AG08395 (cell line): ENCODE measurements at places on chromosomes 4 and X.
A peak's percentile ranks its signal among the peaks of the same experiment; 100 is the strongest.

DNA sequence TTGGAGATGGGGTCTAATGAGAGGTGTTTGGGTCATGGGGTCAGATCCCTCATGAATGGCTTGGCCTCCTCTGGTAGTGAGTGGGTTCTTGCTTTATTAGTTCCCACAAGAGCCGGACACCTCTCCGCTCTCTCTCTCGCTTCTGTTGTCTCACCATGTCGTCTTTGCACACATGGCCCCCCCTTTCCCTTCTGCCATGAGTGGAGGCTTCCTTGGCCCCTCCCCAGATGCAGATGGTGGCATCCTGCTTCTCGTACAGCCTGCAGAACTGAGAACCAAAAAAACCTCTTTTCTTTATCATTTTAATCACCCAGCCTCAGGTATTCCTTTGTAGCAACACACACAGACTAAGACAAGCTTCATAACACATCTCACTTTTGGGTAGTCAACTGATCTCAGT, 49.6 kb upstream of the SPRY1 start:
- no peak for DNase-seq

DNA sequence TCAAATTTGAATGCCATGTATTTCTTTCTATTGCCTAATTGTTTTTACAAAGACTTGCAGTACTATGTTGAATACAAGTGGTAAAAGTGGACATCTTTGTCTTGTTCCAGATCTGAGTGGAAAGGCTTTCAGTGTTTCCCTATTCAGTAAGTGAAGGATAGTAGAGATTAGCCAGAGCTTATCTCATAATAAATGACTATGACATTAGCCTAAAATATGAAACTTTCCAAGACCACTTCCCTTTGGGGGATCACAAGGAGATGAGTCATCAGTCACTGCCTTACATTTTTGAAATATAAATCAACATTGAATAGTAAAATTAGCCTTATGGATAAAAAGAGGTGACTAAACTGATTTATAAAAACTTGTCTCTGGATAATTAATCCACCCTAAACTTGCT, 554.1 kb upstream of the MAGEB2 start:
- DNase-seq = no peak

DNA sequence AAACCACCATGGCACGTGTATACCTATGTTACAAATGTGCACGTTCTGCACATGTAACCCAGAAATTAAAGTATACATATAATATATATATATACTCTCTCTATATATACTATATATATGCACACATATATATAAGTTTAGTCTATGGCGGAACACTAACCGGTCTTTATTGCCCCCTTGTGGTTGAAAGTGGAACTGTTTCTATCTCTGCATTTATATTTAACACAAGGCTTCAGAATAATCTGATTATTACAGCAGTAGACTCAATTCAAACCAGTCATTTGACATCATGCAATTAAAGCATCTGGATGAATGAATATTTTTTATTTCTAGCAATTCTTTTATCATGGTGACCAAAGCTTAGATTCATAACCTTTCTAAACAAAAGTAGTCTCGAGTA, 14.6 kb downstream of the RAB9B start:
- DNase-seq = peak; percentile 31

GRCh38 chr4:60805500-60806313, 394.4 kb upstream of the ADGRL3 start:
- DNase-seq = peak; percentile 5

DNA sequence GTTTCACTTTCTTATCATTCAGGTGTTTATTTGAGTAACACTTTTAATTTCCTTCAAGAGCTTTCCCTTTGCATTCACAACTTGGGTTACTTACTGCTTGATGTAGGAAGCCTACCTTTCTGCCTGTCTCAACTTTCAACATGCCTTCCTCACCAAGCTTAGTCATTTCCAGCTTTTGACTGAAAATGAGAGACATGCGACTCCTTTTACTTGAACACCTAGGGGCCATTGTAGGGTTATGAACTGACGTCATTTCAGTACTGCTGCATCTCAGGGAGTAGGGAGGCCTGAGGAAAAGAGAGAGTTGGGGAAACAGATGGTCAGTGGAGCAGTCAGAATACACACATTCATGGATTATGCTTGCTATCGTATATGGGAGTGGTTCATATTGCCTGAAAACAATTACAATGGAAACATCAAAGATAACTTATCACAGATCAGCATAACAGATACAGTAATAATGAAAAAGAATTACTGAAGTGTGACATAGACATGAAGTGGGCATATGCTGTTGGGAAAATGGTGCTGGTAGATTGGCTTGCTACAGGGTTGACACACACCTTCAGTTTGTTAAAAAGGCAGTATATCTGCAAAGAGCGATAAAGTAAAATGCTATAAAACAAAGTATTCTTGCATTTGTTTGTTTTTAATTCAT, 25.7 kb downstream of the USP53 start:
- DNase-seq = no peak

- DNase-seq = peak; percentile 23
Observed at GRCh38 chr4:182925298-182925757, 8.1 kb upstream of the DCTD start.

GRCh38 chr4:25908491-25908901, 5.5 kb upstream of the SMIM20 start:
- DNase-seq = peak; percentile 96
